Stimulated activated CD8-positive, alpha-beta memory T cell treated with anti-CD3 and anti-CD28 coated beads, Interleukin-4, amount 100 ng/mL, for 1 hour (primary cell): ENCODE measurements at places on chromosomes 6 and 20.
A peak's percentile ranks its signal among the peaks of the same experiment; 100 is the strongest.

DNA sequence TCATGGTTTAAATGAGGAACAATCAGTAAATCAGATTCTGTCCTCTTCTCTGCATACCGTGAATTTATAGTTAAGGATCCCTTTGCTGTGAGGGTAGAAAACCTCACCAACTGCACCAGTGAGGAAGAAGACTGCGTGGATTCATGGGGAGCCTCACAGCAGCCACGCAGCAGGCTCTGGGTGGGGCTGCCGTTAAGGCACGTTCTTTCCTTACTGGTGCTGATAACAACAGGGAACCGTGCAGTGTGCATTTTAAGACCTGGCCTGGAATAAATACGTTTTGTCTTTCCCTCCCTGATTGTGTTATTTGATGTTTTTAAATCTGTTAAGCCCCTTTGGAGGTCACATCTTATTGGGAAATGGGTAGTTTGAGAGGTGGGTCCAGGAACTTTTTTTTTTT lies 17.6 kb upstream of the MYLK2 start:
- no peak for DNase-seq

GRCh38 chr20:58094698-58095097 lies 133.8 kb downstream of the ANKRD60 start:
- no peak for DNase-seq

DNA sequence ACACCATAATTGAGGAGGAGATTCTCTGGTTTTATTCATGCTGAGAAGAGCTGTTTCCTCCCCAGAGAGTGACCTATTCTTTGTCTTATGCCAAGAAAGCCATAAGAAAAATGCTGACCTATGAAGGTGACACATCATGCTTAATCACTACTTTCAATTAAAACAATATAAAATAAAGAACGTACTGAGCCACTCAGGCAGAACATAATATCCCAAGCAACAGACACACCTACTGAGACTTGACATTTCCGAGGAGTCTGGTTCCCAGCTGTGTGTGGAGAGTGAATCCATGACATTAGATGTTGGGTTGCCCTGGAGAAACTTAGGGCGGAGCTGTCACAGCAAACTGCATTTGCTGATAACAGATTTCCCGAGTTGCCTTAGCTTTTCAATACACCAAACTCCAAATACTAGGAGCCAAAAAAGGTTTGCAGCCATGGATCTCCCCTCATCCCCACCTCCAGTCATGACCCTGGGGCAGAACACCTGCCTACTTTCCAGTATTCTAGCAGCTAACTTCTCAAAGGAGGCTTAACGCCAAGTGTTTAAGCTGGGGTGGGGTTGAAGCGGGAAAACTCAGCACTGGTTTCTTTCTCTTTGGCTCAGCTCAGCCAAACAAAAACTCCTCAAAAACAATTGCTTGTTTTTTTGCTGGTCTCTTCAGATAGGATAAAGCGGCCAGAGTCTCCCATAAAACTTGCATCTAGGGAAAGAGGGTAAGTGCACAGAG lies 92.2 kb downstream of the BACH2 start:
- no peak for DNase-seq

DNA sequence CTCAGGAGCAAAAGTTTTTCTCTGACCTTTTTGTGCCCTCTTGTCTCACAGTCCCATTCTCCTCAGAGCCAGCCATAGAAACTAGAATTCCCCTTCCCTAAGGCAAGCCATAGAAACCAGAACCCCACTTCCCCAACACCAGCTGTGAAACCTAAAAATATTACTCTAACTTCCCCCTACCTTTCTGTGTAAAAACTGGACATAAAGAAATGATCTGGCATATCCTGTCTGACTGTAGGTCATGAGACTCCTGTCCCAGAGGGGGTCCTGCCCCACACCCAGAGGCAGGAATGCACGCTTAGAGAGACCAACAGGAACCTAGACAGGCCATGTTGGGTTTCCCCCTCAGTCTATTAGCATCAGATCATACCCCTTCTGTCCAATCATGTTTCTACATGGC lies 140.6 kb upstream of the SLC22A16 start:
- DNase-seq, result no peak

DNA sequence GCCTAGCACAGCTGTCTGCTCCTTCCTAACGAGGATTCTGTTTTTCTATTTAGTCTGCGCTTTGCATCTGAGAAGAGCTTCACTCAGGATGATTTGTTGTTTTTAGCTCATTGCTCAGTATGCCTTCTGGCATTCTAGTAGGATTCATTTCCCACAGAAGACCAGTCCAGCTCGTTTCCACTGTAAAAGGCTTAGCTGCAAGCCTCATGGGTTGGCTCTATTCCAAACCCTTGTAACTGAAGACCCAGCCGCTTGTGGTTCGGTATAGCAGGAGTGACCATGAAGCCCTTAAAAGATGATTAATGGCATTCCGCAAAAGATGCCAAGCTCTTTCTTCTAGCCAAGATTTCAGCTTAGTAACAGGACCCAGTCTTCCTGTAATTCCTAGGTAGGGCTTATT lies 7.2 kb downstream of the ADGRF1 start:
- DNase-seq, result no peak

- DNase-seq, result no peak
Observed at GRCh38 chr6:89750338-89750737, 69.3 kb downstream of the MDN1 start.

DNA sequence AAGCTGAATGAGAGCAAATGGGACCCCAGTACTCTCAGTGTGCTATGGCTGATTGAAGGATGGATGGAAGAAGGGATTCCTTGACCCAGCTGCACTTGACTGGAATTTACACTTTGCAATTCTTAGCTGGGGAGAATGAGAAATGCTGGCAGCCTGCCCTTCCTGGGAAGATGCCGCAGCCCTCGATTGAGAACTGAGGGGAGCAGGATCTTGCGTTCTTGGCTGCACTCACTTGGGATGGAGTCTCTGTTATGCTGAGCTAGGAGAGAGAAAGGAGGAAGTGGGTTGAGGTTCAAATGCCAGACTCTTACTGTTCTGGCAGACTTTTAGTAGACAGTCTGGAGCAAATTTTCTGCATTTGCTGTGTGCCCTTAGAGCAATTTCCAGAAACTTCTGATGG lies 221.2 kb downstream of the FNDC1 start:
- DNase-seq, result no peak

GRCh38 chr6:38580030-38580429 lies 59.7 kb downstream of the BTBD9 start:
- no peak for DNase-seq

DNA sequence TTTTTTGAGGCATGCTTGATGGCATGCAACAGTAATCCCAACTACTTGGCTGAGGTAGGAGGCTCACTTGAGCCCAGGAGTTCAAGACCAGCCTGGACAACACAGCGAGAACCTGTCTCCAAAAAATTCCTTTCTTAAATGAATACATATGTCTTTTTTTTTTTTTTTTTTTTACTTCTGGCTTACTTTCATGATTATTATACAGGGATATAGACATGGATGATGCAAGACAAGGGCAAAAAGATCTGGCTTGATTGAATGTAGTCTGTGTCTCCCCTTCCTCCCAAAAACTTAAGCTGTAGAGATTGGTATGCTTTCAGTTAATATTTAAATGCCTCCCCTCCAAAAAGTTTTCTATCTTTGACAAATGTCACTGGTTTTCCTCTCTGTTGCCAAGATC lies 7.6 kb downstream of the SNX3 start:
- DNase-seq, result no peak

DNA sequence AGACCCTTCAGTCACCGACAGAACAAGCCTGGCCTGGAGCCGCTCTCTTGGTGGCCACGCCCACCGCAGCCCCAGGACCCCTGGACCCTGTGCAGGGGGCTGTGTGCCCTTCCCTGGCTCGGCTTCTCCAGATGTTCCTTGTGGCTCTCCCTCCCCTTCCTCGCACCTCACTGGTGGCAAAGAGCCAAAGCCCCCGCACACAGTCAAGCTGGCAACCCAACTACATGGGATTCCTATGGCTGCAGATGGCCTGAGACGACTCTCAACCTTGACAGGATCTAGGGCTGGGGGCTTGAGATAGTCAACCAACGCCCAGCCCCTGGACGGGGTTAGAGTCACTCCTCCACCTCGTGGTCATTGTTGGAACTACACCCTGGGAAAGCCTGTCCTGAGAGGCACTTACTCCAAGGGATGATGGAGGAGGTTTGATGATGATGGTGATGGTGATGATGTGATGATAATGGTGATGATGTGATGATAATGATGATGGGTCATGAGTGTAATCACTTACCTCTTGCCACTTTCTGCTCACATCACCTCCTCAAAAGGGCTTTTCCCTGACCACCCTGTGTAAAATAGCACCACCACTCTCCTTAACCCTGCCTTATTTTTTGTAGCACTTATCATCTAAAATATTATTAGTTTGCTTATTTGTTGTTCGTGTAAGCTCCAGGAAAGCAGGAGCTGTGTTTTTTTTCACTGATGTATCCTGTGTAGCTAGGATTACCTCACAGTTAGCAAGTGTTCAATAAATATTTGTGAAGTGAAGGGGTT lies 278.4 kb downstream of the LRFN2 start:
- no peak for DNase-seq

GRCh38 chr20:44092551-44093248 lies 94.3 kb downstream of the JPH2 start:
- no peak for DNase-seq

DNA sequence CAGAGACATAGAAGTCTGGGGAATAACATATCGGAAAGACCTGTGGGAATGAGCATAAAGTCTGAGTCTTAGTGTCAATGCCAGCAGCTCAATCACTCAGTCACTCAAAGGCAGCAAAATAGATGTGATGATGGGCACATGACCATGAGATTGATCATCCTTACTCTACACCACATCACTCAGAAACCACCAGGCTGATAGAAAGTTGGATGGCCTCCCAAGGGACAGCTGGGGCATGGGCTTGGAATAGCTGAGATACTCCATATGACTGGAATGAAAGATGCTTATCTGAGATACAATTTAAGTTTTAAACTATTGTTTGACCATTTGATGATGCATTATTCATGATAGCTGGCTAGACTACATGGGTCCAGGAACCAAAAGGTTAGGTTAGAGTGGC lies 80.9 kb upstream of the F13A1 start:
- DNase-seq, result no peak

- DNase-seq, result peak; percentile 52
Observed at GRCh38 chr20:62156592-62157386, 13.2 kb downstream of the SS18L1 start.

DNA sequence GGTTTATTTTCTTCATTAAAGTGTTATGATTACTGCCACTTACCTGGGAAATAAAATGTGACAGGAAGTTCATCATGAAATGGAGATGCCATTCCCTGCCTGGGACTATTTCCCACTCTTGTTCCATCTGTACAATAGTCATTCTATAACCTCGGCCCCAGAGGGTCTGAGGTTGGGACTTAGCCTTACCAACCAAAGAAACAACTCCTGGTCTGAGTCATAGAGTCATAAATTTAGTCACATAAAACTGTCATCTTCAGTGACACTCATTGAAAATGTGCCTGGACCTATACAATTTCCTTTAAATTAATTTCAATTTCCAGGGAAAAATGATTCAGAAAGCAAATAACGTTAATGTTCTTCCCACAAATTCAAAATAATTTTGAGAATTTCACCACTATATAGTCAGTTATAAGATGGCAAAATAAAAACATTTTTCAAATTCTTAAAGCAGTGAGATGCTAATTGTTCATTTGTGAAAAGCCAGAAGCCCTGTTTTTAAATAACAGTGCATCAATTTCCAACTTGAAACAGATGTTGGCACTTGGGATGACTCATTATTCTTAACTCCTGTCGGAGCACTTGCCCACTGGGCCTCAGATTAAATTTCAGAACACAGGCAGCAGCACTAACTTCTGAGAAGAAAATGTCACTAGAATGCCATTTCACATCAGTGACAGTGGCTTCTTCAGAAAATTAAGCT lies 201.2 kb upstream of the SMLR1 start:
- DNase-seq, result no peak

DNA sequence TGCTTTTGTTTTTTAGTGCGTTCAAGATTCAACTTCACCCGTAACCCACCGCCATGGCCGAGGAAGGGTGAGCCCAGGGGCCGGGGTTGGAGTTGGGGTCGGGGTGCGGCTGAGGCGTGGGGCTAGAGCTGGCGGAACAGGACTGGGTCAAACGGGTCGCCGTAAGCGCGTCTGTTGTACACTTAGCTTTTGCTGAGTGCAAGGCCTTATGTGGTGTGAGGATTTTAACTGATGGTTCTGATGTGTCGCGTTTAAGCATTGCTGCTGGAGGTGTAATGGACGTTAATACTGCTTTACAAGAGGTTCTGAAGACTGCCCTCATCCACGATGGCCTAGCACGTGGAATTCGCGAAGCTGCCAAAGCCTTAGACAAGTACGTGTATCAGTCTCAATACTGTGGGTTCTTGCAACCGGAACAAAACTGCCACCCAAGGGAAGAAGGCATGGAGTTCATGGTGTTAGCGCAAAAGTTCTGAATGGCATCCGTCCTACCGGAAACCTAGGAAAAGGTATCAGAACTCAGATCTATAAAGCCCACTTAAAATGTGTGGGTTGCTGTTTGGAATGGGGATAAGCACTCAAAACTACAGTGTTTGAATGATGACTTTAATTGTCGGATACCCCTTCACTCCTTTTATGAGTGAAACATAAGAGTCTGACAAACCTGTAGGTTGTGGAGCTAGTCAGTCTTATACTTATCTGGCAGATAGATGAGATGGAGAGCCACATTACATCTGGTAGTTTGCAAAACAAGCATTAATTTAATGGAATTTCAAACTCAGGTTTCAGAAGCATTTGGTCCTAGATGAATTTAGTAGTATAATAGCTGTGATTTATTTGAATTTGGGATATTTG lies 574 bp downstream of the RPS12 start:
- DNase-seq, result no peak

DNA sequence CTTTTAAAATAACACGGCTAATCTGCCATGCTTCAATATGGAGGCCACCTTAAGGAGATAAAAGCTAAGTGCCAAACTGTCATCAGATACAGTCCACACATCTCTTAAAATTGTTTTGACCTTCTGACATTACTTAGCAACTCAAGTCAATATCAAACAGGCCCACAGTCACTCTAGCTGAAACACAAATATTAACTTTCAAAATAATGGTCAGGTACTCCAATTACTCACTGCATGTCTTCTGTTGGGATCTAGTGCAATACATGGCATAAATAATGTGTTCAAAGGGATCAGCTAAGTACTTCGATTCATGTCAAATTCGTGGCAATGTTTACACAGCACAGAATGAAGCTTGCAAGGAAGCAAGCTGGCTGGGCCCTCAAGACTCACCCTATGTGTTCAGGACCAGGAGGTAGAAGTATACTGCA lies 133.9 kb upstream of the BEND6 start:
- DNase-seq, result no peak

GRCh38 chr6:148831064-148831463 lies 84.2 kb downstream of the UST start:
- peak; percentile 3 for DNase-seq
